ENCODE measurements at places on chromosomes 7 and 10. TPM values are rescaled to one million over a fixed set of nuclear protein-coding genes. Genes with fewer than 3 reads are reported as not detected.

AQP1 gene
- 244 TPM for total RNA-seq

DNA sequence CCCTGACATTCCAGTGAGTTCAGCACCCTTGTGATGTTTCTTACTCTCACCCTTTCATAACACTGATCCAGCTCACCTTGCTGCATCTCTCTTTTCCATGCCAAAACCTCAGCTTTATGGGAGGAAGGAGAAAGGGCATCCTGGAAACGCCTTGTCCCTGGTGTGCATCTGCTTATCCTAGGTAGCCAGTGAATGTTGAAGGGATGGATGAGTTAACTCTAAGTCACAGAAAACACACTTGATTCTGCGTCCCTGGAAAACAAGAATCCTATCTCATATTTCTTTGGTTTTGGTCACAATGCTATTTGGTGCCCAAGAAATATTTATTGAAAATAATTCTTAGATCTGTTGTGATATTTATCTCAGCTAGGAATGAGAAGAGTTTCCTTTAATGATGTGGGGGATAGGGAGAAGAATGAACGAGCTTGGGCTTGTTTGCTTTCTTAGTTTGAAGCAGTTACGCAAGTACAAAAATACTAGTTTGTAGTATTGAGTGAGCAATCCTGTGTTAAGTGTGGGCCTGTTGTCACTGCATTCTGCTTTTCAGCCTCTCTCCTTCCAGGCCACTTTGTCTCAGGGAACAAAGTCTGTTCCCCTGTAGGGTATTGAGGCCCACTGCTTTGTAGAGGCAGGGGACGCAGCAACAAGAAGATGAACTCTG lies 126.5 kb downstream of the ARID5B start:
- no peak for DNase-seq

DNA sequence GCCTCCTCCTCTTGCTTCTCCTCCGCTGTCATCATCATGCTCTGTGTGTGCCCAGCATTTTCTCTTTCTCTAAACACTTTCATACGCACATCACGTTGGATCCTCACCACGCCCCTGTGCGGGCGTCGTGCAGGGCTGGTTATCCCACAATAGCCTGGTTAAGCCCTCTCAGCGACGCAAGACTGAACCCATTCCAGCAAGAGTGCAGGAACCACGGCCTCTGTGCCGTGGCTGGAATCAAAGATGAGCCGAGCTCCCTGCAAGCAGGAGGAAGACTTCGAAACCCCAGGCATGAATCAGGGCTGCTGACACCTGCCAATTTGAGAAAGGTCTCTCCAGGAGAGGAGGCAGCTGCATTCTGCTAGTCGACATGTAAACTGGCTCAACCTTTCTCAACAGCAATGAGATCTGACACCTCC lies 74.8 kb upstream of the FOXK1 start:
- DNase-seq, result no peak

DNA sequence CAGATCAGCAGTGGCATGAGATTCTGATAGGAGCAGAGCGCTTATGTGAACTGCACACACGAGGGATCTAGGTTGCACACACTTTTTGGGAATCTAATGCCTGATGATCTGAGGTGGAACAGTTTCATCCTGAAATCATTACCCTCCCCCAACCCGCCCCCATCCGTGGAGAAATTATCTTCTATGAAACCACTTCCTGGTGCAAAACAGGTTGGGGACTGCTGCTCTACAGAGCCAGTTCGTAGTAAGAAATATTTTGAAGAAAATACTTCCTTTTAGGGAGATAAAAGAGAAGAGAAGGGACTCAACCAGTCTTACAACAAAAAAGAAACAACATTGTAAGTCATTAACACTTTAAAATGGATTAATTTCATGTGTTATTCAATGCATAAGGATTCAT lies 1308.2 kb downstream of the GATA3 start:
- DNase-seq, result no peak

- no peak for DNase-seq
Measured at GRCh38 chr7:72159911-72160310, 252.2 kb downstream of the CALN1 start.
